ENCODE measurements at places on chromosomes 5 and 9.
A peak's percentile ranks its signal among the peaks of the same experiment; 100 is the strongest.

DNA sequence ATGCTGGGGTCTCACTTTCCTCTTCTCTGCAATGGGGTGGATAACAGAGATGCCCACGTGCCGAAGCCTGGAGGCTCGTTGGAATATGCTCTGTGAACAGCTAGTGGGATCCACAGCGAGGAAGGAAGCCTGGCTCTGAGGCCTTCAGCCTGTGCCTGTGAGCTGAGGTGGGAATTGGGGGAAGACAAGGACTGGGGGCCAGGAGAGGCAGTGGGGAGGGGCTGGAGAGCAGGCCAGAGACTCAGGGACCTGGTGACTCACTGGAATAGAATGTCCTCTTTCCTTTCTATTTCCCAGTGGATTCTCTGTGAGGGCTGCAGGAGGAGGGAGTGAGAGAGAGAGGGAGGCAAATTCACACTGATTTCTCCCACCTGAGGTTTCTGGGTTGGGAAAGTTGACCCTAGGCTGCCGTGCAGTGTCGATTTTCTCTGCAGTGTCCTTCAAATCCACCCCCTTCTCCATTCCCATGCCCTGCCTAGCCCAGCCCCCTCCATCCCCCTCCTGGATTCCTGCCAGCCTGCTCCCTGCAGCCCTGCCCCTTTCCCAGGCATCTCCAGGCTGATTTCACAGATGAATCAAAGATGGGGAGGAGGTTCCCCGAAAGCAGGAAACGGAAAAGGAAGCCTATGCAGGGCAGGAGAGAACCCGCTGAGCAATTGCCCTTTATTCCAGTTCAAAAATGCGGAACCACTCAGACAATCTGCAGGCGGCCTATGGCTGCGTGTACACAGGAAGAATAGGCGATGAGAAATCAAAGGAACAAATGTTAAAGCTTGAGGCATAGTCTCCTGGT, 1.4 kb upstream of the SPAAR start:
- DNase-seq, result peak; percentile 73

GRCh38 chr5:32023816-32024215, 150.3 kb downstream of the GOLPH3 start:
- DNase-seq, result no peak

DNA sequence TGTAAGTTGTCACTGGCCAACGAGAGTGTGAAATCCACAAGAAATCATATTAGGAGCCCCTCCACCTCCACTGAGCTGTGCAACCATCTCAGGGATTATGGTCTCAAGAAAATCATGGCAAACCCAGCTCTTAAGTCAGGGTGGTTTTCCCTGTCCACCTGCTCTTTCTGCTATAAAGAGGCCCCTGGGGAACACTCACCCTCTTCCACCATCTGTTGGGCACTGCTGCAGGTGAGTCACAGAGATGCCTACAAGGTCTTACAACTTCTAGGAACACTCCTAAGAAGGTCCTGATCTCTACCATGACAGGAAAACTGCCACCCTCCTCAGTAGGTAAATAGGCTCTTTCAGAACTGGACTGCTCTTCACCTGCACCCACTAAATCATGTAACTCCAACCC, 61.8 kb downstream of the DRD1 start:
- DNase-seq, result no peak

DNA sequence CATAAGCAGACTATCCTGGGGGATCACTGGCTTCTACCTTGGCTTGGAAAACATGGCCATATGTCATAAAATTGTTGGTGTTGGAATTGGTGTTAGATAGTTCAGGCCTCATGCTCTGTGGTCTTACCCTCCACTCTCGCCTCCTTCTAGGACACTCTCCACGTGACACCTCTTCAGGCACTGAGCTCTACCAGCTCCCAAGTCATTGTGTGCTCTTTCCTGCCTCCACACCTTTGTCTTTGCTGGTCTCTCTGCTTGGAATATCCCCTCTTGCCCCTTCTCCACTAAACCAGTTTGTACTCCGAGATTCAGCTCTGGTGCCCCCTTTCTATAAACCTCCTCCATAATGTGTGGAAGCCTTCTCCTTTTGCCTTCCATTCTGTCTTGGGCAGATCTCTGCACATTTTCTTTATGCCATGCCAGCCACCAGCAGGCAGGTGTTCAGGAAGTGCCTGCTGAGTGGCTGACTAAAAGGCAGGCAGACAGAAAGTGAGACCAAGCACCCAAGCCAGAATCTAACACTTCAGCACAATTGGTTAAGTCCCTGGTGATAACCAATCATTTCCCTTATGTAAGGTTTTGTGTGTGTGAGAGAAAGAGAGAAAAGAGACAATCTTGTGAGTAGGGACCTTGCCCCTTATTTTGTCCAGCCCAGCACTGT, 37.7 kb downstream of the SAR1B start:
- no peak for DNase-seq

DNA sequence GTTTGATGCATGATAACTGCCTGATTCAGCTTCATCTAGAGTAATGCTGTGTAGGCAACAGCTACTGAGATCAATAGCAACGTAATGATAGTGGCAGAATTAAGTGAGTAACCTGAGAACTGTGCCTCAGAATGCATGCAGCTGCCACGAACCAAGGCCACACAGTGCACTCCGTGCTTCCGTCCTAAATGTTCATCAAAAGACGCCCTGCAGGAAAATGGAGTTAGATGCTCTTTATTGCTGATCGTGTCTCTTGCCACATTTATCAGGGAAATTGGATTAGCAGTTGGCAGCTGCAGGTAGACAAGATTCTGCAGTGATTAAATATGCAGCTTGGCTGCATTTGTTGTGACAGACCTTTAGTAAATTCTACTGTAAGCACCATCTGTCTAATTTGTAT, 107.7 kb upstream of the TLX3 start:
- DNase-seq, result no peak

GRCh38 chr5:95738072-95738471, 6.9 kb downstream of the RHOBTB3 start:
- DNase-seq, result no peak

Measured in skin of body (tissue), 3 donors.